ENCODE measurements at places on chromosomes 5 and 9.

- peak; percentile 46 for DNase-seq
Measured at GRCh38 chr5:96936431-96937320, 796 bp downstream of the LNPEP start.

DNA sequence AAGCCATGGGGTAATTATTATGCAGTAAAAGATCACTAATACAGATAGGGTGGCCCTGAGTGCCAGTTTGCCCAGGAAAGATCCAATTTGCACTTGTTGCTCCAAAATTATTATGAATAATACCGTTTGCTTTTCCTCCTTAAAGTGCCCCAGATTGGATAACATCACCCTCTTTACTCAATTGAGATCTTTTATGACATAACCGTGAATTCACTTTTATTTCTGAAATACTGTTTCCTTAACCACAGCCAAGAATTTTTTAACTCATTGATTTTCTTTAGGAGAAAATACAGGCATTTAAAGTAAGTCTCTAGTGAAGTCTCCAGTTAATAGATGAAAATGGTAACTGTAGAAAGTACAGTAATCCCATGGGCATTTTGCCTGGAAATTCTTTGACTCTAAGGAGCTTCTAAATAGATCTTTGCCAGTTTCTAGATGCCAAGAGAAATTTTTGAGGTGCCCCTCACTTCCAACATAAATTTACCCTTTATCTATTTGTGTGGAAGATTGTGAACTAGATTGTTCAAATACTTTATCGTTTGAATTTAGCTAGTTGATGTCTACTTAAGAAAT is 99.2 kb downstream of the UHRF2 start:
- no peak for DNase-seq

DNA sequence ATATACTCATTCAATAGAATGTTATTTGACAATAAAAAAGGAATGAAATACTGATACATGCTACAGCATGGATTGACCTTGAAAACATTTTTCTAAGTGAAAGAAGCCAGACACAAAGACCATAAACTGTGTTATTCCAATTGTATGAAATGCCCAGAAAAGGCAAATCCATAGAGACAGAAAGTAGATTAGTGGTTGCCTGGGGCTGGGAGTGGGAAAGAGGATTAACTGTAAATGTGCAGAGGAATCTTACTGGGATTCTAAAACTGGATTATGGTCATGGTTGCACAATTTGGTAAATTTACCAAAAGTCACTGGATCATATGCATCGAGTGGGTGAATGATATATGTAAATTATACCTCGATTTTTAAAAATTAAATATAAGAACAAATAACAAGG is 88.1 kb downstream of the GLIS3 start:
- DNase-seq = no peak

- DNase-seq = no peak
Measured at GRCh38 chr5:4555725-4556285, 584.3 kb upstream of the ADAMTS16 start.

- no peak for DNase-seq
Measured at GRCh38 chr5:157165261-157165660, 803 bp downstream of the GARIN3 start.

DNA sequence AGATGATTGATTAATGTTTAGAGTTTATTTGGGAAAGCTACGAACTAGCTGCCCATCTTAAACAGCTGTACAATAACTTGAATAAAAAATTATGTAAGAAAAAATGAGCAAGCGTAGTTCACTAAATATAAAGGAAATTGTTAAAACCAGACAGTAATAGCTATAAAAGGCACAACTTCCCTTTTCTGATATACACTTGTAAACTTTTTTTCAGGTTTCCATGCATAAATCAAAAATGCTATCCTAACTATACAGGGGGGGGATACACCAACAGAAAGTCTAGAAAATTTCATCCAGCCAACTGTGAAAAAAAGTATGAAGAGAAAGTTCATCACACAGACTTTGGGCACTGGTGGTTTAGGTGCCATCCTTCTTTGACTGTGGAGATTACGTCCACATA is 122.3 kb downstream of the NR3C1 start:
- DNase-seq = no peak

DNA sequence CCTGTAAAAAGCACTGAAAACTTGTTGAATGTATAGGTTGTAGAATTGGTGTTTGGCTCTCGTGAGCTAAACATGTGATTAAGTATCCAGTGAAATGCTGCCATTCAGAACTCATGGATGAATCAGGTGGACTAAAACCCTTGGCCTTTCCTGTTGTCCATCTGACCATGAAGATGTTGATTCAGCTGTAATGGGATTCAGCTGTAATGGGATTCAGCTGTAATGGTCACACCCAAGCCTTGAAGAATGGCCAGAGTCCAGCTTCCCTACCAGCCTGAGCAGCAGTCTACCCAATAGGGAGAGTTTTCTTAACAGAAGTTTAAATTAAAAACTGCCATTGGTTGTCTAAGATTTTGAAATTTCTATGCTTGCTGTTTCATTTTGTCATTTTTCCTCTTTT is 18.1 kb downstream of the MAMDC2 start:
- DNase-seq = no peak

DNA sequence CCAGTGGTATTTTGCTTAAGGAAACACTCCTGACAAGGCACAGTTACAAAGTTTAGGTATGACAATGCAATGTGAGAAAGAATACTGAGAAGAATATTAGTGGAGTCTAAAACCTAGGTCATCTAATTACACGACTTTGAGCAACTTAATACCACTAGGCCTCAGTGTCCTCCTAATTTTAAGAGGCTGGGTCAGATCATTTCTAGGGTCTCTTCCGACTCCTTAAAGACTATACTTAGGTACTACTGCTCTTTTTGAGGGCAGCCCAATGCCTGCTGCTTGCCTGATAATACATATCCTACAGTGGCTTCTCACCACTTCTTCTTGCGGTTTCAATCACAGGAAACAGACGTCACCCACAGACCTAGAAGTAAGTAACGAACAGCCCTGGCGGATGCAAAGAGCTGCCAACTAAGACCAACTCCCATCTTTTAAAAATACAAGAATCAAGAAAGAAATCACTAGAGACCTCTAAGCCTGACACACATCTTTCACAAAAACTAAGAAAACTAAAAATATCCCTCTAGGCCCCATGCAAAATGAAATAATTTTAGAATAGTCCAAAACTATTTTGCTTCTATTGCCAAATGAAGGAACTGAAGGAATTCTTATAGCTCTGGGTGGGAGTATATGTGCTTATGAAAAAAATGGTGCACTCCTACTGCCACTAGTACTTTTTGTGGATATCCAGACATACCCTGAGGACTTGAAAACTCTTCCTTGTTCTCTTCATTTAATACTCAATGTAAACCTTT is 13.1 kb downstream of the DIAPH1 start:
- DNase-seq = peak; percentile 87

Measured in CD4-positive, alpha-beta T cell treated with Interleukin-12 subunit alpha and Interleukin-12 subunit beta, for 1 hour (primary cell).